ENCODE measurements at places on chromosomes 6 and 20. TPM values are rescaled to one million over a fixed set of nuclear protein-coding genes. Genes with fewer than 3 reads are reported as not detected.
A peak's percentile ranks its signal among the peaks of the same experiment; 100 is the strongest.

DNA sequence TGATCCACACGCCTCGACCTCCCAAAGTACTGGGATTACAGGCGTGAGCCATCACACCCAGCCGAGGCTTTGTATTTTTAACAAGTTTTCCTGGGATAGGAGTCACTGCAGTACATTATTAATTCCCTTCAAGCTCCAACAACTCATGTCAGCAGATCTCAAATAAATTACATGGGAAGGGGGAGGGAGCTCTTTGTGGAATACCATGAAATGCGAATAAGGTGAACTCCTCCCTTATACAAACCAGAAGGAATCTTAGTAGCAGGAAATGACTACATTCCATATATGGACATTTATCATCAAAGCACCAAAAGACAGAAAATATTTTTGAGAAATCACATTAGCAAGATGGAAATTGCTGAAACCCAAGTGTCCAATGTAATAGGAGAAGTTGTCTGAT lies 2.9 kb downstream of the GSS start:
- DNase-seq: no peak

DNA sequence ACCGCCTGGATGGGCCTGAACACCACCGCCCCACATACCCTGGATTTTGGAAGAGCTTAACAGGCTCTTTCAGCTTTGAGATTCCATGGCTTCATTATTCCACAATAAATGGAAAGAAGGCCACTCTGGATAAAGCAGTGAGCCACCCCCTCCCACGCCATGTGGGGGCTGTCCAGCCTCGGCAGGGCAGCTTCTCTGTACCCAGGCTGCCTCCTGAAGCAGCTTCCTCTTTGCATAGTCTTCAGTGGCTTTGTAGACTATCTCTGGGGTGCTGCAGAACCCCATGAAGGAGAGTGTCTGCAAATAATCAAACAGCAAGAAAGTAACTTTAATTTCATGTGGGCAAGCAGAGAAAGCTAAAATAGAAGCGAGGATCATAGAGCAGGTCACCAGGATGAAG lies 96.6 kb upstream of the NXT1 start:
- DNase-seq: no peak

- DNase-seq: no peak
Observed at GRCh38 chr20:45503403-45503802, 12.0 kb downstream of the SPINT3 start.

GRCh38 chr6:87243812-87244211 lies 78.6 kb upstream of the SMIM8 start:
- DNase-seq: no peak

- no peak for DNase-seq
Observed at GRCh38 chr20:61436283-61436666, 184.2 kb downstream of the CDH4 start.

GRCh38 chr6:15026832-15027231 lies 219.0 kb upstream of the JARID2 start:
- no peak for DNase-seq

DNA sequence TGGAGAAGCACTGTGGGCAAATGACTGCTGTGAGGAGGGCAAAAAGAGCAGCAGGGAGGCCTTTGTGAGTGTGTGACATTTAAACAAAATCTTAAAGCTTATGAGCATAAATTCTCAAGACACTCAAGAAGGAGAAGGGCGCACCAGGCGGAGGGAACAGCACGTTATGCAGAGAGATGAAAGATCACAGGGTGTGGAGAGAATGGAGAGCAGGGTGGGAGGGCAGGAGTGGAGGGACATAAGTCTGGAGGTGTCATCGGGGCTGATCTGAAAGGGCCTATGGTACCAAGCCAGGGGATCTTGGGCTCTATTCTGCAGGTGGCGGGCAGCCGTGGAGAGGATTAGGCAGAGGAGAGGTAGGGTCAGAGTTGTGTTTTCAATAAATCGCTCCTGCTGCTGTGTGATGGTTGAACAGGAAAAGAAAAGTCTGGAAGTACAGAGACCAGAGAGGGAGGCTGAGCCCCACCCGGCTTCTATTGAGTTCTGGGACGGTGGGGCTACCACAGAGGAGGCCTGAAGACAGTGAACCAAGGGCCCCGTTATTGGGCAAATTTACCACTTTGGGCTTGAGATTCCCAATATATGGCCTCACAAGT lies 24.3 kb upstream of the DLGAP4 start:
- no peak for DNase-seq

- DNase-seq: no peak
Observed at GRCh38 chr6:167424060-167424673, 99.3 kb downstream of the TTLL2 start.

DNA sequence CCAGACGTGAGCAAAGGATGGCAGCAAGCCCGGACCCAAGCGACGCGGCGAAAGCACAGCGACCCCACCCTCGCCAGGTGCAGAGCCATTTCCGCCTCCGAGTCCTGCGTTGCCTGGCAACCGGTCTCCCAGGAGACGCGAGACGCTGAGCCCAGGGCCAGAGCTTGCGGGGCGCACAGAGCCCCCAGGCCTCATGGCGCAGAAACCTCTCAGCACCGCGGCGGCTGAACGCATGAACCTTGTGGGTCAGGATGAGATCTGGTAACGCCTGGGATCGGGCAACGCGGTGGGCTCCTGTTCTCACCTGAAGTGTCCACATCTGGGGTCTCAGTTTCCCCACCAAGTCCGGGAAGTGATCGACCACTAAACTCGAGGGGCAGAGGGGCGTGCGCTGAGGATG lies 77.7 kb downstream of the ANKRD60 start:
- DNase-seq: no peak

- peak; percentile 85 for DNase-seq
Observed at GRCh38 chr20:46558511-46558959, 8.1 kb upstream of the OCSTAMP start.

DNA sequence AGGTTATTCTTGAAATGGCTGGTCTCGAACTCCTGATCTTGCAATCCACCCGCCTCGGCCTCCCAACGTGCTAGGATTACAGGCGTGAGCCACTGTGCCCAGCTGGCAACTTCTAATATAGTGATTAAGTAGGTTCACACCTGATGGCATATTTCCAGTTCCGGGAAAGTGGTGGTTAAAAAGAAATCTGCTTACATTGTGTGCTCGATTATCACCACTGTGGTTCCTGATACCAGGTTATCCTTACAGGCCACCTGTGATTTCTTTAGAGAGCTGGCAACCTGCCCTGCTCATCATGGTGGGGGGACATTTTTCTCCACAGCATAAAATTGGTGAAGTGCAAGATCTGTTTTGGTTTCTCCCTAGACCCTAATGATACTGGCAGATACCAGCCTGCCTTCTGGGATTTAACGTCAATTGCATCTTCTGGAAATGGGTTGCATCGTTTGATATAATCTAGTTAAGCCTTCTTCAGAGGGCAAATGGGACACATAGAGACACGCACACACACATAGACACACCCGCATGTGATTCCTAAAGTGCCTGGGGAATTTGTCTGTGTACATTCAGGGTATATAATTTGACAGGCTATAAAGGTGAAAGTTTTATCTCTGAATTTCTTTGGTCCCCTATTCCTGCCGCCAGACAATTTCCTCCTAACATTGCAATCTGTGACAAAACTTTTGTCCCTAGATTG lies 49.7 kb upstream of the CITED2 start:
- DNase-seq: no peak

DNA sequence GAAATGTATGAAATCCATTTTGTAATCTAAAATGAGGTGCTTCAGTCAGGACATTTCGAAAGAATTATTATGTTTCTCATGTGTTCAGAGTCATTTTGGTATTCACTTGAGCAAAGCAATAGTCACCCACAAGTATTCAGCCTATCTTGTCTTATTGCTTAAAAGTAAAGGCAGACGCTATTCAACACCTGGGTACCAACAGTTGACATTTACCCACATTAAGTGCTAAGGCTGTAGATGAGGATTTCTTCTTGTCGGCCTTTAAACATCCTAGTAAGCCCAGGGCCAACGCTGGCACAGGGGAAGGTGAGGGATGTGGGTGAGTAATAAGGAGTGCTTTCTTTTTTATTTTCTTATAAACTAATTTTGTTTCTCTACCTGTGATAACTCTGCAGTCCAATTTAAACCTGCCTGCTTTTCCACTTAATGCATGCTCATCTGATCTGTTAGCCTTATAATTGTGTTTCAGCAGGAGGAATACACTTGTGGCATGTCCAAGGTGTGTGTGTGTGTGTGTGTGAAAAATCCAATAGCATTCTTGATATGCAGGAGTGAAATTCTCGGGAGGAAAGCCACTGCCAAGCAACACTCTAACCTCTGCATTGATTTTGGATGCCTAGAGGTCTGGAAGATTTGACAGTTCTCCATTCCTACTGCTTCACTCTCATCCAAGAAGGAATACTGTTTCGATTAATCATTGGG lies 252.0 kb downstream of the SOX4 start:
- DNase-seq: no peak

DNA sequence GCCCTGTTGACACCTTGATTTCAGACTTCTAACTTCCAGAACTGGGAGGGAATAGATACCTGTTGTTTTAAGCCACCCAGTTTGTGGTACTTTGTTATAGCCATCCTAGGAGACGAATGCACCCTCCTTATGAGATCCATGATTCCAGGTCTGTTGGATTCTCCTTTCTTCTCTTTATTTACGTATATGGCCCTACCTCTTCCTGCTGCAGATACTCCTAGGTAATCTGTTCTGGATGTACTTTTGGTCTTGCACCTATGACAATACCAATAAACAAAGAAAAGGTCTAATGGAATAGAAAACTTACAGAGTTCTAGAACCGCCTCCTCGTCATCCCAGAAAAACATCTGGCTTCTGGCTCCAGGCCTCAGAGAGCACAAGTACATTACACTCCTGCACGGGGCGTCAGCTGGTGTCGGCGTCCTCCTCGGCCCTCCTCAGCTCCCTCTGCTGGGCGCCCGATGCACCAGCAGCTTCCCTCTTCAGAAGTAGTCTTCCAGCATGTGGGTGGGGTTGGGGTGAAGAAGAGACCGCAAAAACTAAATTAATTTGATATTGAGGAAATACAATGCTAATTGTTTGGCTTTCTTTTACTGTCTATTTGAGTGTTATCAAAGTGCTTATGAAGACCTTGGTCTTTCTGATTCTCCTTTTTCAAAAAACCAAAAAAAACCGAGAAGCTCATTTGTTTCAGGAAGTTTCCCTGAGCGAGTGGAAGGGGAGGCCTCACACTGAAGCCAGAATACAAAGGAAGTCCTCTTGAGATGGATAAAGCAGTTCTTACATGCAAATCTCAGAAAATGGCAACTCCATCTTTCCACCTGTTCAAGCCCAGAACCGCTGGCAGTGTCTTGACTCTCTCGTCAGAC lies 9.7 kb upstream of the ATXN1 start:
- DNase-seq: peak; percentile 93

Gene SLC22A2
- total RNA-seq: 0.43 TPM

Gene RNF39
- not detected for total RNA-seq

Gene ASCC3
- 36.4 TPM for total RNA-seq

Gene RSPH4A
- 0.51 TPM for total RNA-seq
